NCI-H524 treated with DMSO at 0.1 percent for 48 hours (cell line): ENCODE measurements at places on chromosomes 6 and 20.
A peak's percentile ranks its signal among the peaks of the same experiment; 100 is the strongest.

DNA sequence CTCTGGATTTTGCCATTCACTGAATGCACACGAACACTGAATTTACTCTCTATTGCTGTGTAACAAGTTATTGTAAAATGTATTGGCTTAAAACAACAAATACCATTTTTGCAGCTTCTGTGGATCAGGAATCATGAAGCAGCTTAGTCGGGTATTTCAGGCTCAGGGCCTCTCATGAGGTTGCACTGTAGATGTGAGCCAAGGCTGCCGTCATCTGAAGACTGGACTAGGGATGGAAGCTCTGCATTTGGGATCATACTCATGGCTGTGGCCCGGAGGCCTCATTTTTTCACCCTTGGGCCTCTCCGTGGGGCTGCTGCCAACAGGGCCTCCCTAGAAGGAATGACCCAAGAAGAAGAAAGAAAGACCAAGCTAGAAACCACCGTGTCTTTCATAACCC is 492.4 kb upstream of the CDH4 start:
- DNase-seq: no peak

DNA sequence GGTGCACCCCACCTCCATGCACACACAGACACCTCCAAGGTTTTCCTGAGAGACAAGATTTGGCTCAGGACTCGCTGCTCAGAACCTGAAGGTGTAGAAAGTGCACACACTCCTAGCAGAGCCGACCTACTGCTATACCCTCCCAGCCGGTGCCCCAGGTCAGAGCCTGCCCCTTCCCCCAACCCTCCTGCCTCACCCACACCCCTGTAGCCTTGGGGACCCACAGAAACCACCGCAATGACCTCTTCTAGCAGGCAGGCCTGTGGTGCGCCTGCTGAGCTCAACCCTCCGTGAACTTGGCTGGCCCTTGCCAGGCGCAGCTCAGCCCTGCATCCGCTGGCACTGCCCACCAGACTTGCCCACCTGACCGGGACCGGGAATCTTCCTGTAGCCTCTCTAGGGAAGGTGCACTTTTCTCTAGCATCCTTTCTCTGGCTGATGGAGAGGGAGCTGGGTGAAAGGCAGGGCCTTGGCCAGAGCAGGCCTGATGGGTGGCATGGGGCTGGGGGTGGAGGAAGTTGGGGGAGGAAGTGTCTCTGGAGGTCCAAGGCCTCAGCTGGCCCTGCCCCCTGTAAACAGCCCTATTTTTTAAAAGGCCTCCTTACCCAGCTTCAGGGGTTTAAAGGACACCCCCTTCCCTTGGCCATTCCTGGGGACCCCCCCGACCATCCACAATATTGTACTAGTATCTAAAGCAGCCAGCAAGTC is 36.9 kb upstream of the SLCO4A1 start:
- no peak for DNase-seq

- DNase-seq: no peak
Measured at GRCh38 chr20:35135867-35136586, 11.1 kb downstream of the EDEM2 start.

DNA sequence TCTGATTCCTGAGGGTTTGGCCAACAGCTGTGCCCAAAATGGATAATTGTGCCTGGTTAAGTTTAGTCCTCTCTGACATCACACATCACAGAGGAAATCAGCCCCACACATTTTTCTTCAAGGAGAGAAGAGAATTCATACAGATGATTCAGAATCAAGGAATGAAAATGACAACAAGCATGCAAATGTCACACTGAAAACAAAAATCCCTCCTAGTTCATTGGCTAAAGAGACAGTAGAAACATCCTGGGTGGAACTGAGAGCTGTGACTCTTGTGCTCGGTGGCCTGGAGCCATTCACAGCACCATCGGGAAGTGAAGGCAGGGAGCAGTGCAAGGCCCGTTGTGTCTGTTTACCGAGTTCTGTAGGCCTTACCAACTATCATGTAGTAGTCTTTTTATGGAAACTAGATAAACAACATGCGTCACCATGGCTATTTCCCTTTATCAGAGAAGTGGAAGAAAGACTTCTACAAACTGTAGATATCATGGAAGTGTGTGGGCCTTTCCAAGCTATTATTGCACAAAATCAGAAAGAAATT is 81.7 kb upstream of the TENT5A start:
- no peak for DNase-seq

GRCh38 chr20:32365564-32365963 is 7.4 kb downstream of the ASXL1 start:
- peak; percentile 78 for DNase-seq

- DNase-seq: no peak
Measured at GRCh38 chr20:48841196-48841874, 13.5 kb upstream of the PREX1 start.

DNA sequence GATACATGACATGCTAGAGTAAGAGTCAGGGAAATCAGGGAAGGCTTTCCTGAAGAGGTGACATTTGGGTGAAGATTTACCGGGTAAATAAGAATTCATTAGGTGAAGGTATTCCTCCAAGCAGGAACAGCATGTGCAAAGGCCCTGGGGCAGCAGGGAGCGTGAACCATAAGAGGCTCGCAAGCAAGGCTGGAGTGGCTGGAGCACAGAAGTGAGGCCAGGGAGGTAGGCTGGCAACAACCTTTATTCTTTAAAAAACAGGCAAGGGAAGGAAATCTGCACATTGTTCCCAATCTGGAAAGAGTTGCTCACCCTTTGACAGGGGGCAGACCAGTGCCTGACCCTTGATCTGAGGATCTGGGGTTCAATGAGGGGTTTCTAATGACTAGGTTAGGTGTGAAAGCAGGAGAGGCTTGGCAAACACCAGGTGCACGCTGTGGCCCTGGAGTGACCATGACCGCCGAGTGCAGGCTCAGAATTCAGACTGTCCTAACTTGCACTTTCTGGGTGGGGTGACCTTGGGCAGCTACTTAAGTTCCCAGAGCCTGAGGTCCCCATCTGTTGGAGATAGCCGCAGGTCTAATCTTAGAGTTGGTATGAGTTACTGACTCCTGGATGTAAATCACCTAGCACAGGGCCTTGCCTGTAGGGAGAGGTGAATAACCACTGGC is 1.9 kb downstream of the KIAA1755 start:
- no peak for DNase-seq

- no peak for DNase-seq
Measured at GRCh38 chr20:2204021-2204420, 91.8 kb upstream of the TGM3 start.

GRCh38 chr6:56539527-56540105 is 103.1 kb downstream of the DST start:
- DNase-seq: no peak

- DNase-seq: no peak
Measured at GRCh38 chr20:58389324-58389967, 417 bp downstream of the VAPB start.

DNA sequence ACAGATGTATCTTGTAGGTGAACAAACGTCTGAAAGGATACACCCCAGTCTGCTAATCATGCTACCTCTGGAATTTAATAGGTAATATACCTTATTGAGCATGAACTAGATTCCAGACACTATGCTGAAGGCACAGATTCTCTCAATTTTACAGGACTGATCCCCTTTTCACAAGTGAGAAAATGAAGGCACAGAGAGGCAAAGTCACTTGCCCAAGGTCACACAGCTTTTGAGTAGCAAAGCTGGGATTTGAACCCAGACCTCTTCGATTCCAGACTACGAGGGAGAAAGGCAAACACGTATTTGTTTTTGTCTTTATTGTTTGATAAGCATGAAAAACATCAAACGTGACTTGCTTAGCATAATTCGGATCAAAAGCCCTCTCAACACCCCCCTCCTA is 34.4 kb upstream of the PMEPA1 start:
- DNase-seq: no peak

DNA sequence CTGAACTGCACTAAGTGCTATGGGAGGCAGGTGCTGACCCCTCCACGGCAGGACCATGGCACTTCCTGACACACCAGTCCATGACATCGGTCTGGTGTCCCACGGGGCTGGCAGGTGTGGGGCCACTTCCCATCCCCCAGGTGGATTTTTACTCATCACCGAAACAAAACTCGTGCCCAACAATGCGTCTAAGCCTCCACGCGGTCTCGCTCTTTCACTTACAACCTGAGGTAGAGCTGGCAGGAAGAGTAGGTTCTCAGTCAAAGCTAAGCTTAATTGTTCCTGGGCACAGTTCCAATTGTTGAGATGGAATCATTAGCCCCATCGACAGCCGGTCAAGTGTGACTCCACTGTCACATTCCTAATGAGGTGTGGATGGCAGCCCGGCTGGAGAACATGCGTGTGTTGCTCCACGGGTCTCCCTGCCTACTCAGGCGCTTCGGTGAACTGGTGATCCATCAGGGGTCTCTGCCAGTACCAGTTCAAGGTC is 125.7 kb downstream of the SLC23A2 start:
- peak; percentile 96 for DNase-seq

DNA sequence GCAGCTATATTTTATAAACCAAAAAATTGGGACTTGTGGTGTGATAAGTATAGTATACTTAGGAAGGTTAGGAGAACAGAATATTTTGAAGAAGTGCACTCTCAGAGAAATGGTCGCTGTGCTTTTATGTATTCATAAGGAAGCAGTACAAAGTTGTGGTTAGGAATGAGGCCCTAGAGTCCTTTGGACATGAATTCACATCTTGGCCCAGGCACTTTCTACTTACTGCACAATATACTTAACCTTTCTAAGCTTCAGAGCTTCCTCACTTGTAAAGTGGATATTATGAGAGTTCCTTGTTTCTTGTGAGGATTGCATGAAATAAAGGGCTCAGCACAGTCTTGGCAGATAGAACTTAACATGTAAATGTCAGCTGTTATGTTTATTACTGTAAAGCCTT is 21.0 kb upstream of the SERINC3 start:
- no peak for DNase-seq

- no peak for DNase-seq
Measured at GRCh38 chr6:56787209-56787608, 144.5 kb upstream of the DST start.
